ENCODE measurements at places on chromosomes 16 and 17. TPM values are rescaled to one million over a fixed set of nuclear protein-coding genes. Genes with fewer than 3 reads are reported as not detected.

DNA sequence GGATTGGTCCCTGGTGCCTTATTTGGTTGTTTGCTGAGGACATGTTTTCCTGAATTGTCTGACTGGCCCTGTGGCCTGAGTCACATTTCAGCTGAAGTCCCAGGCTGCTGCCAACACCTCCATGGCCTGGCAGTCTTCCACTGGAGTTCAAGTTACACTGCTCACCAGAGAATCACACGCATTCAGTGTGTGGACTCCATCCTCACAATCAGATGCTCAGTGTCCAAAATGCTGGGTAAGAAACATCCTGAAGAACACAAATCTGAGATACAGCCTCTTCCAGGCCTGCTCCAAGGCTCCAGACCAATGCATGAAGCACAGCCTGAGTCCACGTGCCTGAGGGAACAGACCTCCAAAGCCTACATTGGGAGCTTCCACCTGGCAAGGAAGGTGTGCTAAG lies 19.2 kb downstream of the CD300LB start:
- no peak for DNase-seq

DNA sequence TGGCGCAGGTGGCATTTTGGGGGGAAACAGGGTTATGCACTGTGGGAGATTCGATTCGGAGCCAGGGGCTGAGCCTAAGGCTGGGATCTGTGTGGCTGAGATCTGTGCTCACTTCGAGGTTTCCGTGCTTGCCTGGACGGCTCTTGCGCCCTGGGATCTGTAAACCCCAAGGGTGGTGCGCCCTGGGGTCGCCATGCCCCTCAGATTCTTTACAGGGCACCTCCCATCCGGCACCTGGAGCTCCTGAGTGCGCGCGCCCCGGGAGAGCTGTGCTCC lies 377 bp downstream of the SLC13A5 start:
- DNase-seq, result no peak

GRCh38 chr16:69727916-69728270 lies 1.5 kb upstream of the NQO1 start:
- DNase-seq, result no peak

DNA sequence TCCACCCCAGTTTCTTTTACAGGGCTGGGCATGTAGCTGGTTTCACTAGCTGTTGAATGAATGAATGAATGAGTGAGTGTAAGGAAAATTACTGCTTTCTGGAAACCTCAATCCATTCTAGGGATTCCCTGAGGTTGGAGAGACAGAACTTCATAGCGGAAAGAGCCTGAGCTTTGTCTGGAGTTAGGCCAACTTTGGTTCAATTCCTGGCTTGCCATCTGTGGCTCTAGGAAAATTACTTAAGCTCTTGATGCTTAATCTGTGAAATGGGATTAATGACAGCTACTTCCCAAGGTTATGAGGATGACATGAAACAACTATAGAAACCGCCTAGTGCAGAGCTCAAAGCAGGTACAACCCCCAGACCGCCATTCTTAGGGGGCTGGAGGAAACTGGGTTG lies 76.3 kb upstream of the AXIN2 start:
- DNase-seq, result peak; percentile 70

DNA sequence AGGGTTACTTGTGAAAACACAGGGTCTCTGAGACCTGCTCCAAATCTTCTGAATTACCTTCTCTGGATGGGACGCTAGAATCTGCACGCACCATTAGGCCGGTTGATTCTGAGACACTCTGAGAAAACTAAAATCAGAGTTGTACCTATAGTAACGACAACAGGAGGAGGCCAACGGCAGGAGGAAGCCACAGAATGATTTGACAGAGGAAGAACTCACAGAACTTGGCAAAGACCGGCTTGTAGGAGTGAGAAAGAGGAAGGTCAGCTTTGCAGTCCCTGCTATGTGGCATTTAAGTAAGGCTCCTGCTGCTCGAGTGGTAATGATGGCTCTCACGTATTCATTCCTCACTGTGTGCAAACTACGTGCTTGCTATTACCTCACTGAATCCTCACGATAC lies 483.0 kb downstream of the TMEM114 start:
- DNase-seq, result no peak

GRCh38 chr17:34236281-34236892 lies 18.7 kb upstream of the CCL2 start:
- DNase-seq, result no peak

- DNase-seq, result no peak
Observed at GRCh38 chr17:35977509-35977908, 3.8 kb downstream of the CCL16 start.

- no peak for DNase-seq
Observed at GRCh38 chr16:8916541-8917225, 34.5 kb downstream of the LITAFD start.

Gene GLP2R
- total RNA-seq, result not detected

Gene KRT32
- not detected for total RNA-seq

Gene SLC16A11
- 0.04 TPM for total RNA-seq

Gene OR1A1
- total RNA-seq, result not detected

Gene TAT
- total RNA-seq, result 0.04 TPM

Gene DNAJC7
- total RNA-seq, result 58.3 TPM

Data from muscle of leg (tissue), 16 donors.